Panc1 (cell line): ENCODE measurements at places on chromosomes 11 and 22.

GRCh38 chr11:2815762-2816496 lies 69.6 kb downstream of the CDKN1C start:
- H3K4me1 ChIP-seq, result no peaks in the 10 kb centered on the region
- H3K27me3 ChIP-seq, result no peaks in the 10 kb centered on the region
- H3K4me3 ChIP-seq, result no peak overlapping the region
- no peak for DNase-seq

- H3K36me3 ChIP-seq, result no peaks in the 10 kb centered on the region
- no peak overlapping the region for H3K27ac ChIP-seq
- DNase-seq, result no peak
- H3K4me3 ChIP-seq, result no peak overlapping the region
- H3K27me3 ChIP-seq, result no peaks in the 10 kb centered on the region
Measured at GRCh38 chr22:47775686-47776085, 1013.2 kb downstream of the TBC1D22A start.

DNA sequence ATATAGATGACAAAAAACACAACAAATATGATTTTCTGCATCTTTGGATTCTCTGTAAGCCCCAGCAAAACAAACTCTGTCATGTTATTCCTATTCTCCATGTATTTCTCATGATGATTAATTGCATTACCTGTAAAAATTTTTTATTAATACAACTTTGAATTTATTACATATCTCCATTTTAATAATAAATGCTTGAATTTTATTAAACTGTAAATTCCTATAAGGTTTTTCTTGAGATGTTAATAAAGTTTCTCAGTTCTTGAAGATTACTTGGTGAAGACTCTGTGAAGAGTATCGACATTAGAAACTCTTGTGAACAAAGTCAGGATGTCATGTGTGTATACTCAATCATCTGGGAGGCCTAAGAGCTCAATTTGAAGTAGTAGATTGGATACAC lies at the start of gene OR4C46:
TSS of gene OR4C46 (minus strand) at position 101 of the 400 bp plus-strand sequence. CDS start at position 101, 0 bp downstream.
- H3K36me3 ChIP-seq, result no peaks in the 10 kb centered on the region
- H3K27me3 ChIP-seq, result no peaks in the 10 kb centered on the region
- no peak for DNase-seq
- no peak within 1 kb of the TSS for H3K27ac ChIP-seq
- no peaks in the 10 kb centered on the region for H3K4me1 ChIP-seq

DNA sequence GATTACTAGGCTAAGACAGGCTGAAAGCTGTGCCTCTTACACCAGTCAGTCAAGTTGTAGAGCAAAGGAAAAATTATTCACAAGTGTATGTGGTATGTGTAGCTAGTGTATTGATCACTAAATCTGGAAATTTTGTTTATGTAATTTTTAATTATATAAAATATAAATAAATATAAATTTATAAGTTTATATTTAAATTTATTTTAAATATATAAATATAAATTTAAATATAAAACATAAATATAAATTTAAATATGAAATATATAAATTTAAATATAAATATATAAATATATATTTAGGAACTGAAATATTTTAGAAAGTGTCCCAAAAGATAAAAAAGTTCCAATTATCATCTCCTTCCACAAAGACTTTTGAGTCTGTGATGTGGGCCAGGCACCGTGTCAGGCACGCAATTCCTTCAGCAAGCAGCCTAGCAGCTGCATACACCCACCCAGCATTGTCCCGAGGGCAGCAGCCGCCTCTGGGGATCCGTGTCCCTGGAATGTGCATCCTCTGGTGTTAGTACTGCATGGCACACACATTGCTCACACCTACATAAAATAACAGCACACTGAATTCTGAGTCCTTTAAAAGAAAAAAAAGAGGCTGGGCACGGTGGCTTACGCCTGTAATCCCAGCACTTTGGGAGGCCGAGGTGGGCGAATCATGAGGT lies 1098.0 kb downstream of the BRD1 start:
- no peaks in the 10 kb centered on the region for H3K27me3 ChIP-seq
- no peak for DNase-seq
- no peaks in the 10 kb centered on the region for H3K4me1 ChIP-seq
- H3K27ac ChIP-seq, result no peak overlapping the region
- no peak overlapping the region for H3K4me3 ChIP-seq

GRCh38 chr11:111183706-111184105 lies 61.8 kb upstream of the POU2AF2 start:
- no peak for DNase-seq
- H3K27me3 ChIP-seq, result no peaks in the 10 kb centered on the region
- H3K27ac ChIP-seq, result no peak overlapping the region
- no peaks in the 10 kb centered on the region for H3K4me1 ChIP-seq
- H3K36me3 ChIP-seq, result no peaks in the 10 kb centered on the region

GRCh38 chr22:47582067-47582466 lies 819.6 kb downstream of the TBC1D22A start:
- H3K4me3 ChIP-seq, result no peak overlapping the region
- H3K4me1 ChIP-seq, result no peaks in the 10 kb centered on the region
- no peaks in the 10 kb centered on the region for H3K36me3 ChIP-seq
- no peak for DNase-seq

- H3K4me3 ChIP-seq, result no peak overlapping the region
- no peaks in the 10 kb centered on the region for H3K36me3 ChIP-seq
- no peak overlapping the region for H3K27ac ChIP-seq
- no peaks in the 10 kb centered on the region for H3K27me3 ChIP-seq
- no peak for DNase-seq
Measured at GRCh38 chr11:7536100-7536499, 22.3 kb downstream of the PPFIBP2 start.

DNA sequence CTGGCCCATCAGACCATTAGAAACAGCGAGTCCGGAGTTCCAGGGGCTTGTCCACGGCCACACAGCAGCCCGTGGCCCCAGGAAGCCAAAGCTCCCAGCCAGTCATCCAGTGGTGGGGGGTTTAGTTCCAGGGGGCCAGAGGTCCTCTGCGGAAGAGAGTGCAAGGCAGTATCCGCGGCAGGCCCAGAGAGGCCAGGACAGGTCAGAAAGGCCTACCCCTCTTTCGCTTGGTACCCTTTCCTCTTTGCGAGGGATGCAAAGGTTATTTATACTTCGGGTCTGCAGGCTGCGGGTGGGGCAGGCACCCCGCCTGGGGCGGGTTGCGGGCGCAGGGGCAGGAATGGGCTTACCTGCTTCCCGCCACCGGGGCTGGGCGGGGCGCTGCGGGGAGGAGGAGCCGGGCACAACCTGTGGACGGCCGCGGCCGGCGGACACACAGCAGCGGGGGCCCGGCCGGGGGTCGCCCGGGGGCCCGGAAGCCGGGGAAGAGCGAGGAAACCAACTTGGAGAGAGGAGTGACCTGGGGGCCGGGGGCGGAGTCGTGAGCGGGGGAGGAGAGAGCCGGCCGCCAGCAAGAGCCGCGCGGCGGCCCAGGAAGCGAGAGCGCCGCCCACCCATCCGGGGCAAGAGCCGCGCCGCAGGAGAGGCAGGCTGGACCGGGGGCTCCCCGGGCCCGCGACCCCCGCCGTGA lies at the start of gene SH3BP1:
TSS of gene SH3BP1 (plus strand) at position 600 of the 691 bp plus-strand sequence. CDS start 119 bp downstream, outside the sequence.
- H3K4me3 ChIP-seq, result peak within 1 kb of the TSS; percentile 48
- peaks cover 10% of the 10 kb centered on the region for H3K4me1 ChIP-seq
- H3K27ac ChIP-seq, result no peak within 1 kb of the TSS
- H3K36me3 ChIP-seq, result no peaks in the 10 kb centered on the region
- DNase-seq, result no peak

GRCh38 chr22:48192920-48193319 lies 1430.5 kb downstream of the TBC1D22A start:
- H3K27me3 ChIP-seq, result no peaks in the 10 kb centered on the region
- no peak overlapping the region for H3K4me3 ChIP-seq
- DNase-seq, result no peak
- no peaks in the 10 kb centered on the region for H3K36me3 ChIP-seq
- no peak overlapping the region for H3K27ac ChIP-seq

GRCh38 chr22:47994601-47995263 lies 1232.3 kb downstream of the TBC1D22A start:
- H3K36me3 ChIP-seq, result no peaks in the 10 kb centered on the region
- no peaks in the 10 kb centered on the region for H3K4me1 ChIP-seq
- DNase-seq, result no peak
- H3K27ac ChIP-seq, result no peak overlapping the region
- no peak overlapping the region for H3K4me3 ChIP-seq
- no peaks in the 10 kb centered on the region for H3K27me3 ChIP-seq

GRCh38 chr11:76245720-76246119 lies 39.4 kb upstream of the WNT11 start:
- H3K36me3 ChIP-seq, result no peaks in the 10 kb centered on the region
- H3K4me1 ChIP-seq, result no peaks in the 10 kb centered on the region
- no peak overlapping the region for H3K27ac ChIP-seq
- no peak for DNase-seq

DNA sequence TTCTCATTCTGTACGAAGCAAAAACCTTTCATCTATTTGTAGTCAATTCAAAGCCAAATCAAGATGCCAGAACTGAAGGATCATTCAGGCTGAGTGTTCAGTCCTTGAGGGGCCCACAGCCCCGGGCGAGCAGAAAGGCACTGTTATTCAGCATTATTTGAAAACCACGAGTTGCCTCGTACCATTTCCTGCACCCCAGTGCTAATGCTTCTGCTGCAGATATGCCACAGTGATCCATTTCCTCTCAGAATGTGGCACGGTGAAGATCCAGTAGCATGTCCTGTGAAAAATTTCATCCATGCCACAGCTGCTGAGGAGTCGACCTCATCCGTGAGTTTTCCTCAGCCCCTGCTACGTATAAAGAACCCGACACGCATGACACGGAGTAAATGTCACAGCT lies 85.4 kb downstream of the OSBP2 start:
- no peak overlapping the region for H3K4me3 ChIP-seq
- H3K27ac ChIP-seq, result no peak overlapping the region
- no peak for DNase-seq
- no peaks in the 10 kb centered on the region for H3K36me3 ChIP-seq
- no peaks in the 10 kb centered on the region for H3K4me1 ChIP-seq

- no peak overlapping the region for H3K4me3 ChIP-seq
- DNase-seq, result no peak
- no peak overlapping the region for H3K27ac ChIP-seq
- no peaks in the 10 kb centered on the region for H3K27me3 ChIP-seq
- H3K4me1 ChIP-seq, result no peaks in the 10 kb centered on the region
- no peaks in the 10 kb centered on the region for H3K36me3 ChIP-seq
Measured at GRCh38 chr11:55895216-55895615, 12.1 kb downstream of the TRIM51 start.

DNA sequence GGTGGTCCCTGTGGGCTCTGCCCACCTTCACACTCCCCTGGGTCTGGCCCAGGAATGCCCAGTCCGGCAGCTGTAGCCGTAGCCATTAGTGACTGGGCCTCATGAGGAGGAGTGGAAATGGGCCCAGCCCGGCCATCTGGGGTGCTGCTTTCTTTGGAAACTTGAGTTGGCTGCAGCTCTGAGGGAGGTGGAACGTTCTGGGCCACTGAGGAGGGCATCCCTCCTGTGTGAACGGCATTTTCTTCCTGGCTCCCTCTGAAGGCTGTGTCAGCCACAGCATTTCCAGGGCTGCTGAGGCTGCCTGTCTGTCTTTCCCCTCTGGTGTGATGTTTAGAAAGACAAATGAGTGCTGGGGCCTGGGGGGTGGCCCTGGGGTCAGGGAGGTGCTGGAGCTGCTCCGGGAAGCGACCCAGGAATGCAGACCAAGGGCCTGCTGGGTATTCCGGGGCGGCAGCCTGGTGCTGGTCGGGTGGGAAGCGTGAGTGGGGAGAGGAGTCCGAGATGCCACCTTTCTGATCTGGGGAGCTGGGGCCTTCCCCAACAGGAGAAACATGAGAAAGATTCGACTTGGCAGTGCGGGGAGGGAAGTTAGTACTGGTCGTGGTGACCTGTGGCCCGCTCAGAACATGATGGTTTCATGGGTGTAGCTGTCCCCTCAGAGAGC lies 27.1 kb downstream of the PTDSS2 start:
- no peak for DNase-seq
- H3K27ac ChIP-seq, result no peak overlapping the region
- H3K36me3 ChIP-seq, result no peaks in the 10 kb centered on the region
- no peaks in the 10 kb centered on the region for H3K27me3 ChIP-seq
- H3K4me3 ChIP-seq, result no peak overlapping the region

DNA sequence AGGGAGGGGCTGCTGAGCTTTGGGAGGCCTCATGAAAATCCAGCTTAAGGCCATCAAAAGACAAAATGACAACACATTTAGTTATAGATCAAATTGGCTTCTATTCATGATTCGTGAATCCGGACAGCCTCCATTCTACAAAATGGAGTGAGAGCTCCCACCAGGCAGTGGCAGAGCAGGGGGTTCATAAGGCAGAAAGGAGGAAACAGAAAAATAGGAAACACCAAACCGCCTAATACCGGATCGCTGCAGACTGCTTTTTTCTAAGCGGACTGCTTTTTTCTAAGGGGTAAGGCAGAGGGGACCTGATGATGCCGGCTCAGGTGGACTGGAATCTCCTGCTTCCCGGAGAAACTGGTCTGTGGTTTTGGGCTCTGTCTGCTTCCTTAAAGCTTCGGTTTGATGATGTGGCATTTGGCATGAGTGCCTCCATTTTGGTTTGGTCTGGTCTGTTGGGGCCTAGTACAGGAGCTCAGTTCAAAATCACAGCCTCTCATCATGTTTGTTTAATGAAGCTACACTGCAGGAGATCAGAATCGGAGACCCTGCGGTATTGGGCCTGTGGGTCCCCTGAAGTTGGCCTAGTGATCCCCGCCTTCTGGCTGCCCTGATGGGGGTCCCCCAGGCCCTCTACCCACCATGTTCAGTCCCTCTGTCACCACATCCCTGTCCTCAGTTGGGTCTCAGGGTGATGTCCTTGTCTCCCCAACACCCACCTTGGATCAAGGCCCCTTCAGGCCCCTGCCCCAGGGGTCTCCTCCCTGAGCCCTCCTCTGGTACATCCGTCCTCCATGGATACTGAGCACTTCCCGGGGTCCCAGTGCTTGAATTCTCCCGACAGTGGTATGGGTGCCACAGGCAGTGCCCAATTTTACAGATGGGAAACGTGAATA lies 1.2 kb downstream of the ALDH3B1 start:
- peak overlapping the region; percentile 92 for H3K27ac ChIP-seq
- no peak for DNase-seq
- H3K27me3 ChIP-seq, result no peaks in the 10 kb centered on the region

DNA sequence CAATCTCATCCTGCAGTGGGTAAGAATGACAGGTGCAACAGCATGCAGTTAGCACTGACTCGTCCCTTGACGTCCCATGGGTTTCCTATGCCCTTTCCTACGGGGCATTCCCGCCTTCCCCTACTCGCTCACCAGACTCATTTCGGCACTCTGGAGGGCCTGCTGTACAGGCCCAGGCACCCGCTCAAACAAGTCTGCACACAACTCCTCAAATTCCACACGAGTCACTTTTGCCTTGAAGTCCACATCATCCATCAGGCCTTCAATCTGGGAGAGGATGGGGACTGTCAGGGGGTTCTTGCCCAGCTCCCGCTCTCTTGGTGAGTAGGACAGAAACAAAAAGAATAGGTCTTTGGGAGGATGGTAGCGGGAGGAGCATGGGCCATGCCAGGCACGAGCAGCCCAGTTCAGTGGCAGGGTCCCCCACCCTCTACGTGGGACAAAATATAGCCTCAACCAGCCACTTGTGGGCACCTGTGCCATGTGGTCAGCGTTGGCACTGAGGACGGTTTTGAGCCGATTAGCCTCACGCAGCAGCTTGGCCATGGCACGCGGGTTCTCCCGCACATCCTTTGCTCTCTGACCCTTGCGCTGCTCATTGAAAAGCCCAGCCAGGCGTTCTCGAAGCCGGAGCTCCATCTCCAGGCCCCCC lies 4.7 kb downstream of the HYOU1 start:
- H3K4me1 ChIP-seq, result 0 out of 2 replicates have a peak, but pooled peaks cover 4% of the 10 kb centered on the region
